ENCODE measurements at places on chromosomes 2 and 18.

GRCh38 chr2:28658369-28658768, 93.3 kb upstream of the PPP1CB start:
- DNase-seq: no peak

- no peak for DNase-seq
Observed at GRCh38 chr2:19198381-19198780, 160.0 kb downstream of the OSR1 start.

- DNase-seq: no peak
Observed at GRCh38 chr2:209872675-209873074, 101.0 kb downstream of the UNC80 start.

DNA sequence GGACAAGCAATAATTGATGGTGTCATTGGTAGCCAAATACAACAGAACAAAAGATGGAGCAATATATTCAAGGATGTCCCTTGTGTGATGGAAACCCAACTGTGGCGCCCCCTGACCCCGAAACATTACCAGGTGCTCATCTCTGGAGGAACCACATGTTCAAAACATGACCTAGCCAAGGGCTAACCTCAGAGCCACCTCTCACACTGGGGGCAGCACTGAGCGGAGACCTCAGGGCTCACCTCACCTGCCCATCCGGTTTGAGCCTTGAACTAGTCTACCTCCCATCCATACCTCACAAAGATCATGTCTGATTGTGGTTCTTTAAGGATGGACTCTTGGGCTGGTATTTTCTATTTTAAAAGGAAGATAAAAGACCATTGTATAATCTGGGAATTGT, 314.4 kb upstream of the CDH7 start:
- no peak for DNase-seq

- no peak for DNase-seq
Observed at GRCh38 chr2:53450923-53451322, 316.7 kb upstream of the CHAC2 start.

- no peak for DNase-seq
Observed at GRCh38 chr2:175074478-175074877, 69.3 kb upstream of the CHN1 start.

GRCh38 chr2:205714058-205714776, 31.9 kb downstream of the NRP2 start:
- no peak for DNase-seq

All from activated naive CD8-positive, alpha-beta T cell treated with anti-CD3 and anti-CD28 coated beads, Interleukin-2, amount 50 U/mL, for 24 hours (primary cell).